ENCODE measurements at places on chromosomes 11 and 22. TPM values are rescaled to one million over a fixed set of nuclear protein-coding genes. Genes with fewer than 3 reads are reported as not detected.

LIF gene
- 3.1 TPM for total RNA-seq

VPS26B gene
- 42.7 TPM for total RNA-seq

FAM83F gene
- total RNA-seq = 1.4 TPM

TMPRSS4 gene
- total RNA-seq = 7.9 TPM

DNA sequence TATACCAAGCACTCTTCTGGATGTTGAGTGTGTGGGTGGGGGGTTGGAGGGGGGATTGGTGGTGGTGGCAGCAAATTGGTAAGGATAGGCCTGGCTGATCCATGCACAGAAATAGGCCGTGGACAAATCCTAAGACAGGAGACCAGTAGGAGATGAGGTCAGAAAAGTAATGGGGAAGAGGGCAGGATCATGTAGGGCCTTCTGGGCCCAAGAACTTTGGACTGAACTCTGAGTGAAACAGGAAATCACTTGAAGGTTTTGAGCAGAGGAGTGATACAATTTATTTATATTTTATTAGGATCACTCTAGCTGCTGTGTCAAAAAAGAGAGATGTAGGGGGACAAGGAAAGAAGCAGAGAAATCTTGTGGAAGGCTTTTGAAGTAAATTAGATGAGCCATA, 28.7 kb downstream of the TSG101 start:
- no peak overlapping the region for H3K4me3 ChIP-seq
- no peaks in the 10 kb centered on the region for H3K27me3 ChIP-seq
- DNase-seq = no peak
- no peaks in the 10 kb centered on the region for H3K4me1 ChIP-seq

- H3K36me3 ChIP-seq = no peaks in the 10 kb centered on the region
- H3K27ac ChIP-seq = no peak overlapping the region
- no peak for DNase-seq
- H3K4me1 ChIP-seq = peaks cover 12% of the 10 kb centered on the region
Observed at GRCh38 chr22:17366830-17367229, 2.4 kb upstream of the CECR2 start.

DNA sequence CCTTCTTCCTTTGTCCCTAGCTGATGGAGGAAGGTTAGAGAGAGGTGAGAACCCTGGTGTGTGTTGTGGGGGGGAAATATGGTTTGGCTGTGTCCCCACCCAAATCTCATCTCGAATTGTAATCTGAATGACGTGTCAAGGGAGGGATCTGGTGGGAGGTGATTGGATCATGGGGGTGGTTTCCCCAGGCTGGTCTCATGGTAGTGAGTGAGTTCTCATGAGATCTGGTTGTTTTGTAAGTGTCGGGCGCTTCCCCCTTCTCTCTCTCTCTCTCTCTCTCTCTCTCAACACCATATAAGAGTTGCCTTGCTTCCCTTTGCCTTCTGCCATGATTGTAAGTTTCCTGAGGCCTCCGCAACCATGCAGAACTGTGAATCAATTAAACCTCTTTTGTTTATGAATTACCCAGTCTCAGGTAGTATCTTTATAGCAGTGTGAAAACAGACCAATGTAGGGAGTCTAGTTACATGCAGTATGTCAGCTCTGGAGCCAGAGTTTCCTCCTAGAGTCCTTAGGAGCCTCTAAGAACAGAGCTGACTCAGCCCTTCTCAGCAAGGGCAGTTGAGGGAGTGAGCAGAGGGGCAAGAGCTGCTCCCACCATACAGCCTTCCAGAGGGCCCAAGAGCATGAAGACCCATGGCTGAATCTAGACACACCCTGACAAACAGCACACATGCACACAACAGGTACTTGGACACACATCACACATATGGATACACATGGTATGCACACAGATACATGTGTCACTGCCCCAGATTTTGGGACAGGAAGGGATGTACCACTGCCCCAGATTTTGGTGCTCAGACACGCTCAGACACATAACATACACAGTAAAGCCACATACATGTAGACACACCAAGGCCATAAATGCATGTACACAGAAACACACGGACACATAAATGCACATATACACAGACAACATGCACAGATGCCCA, 12.9 kb upstream of the LRRC32 start:
- H3K4me1 ChIP-seq = peaks cover 12% of the 10 kb centered on the region
- peaks cover 8% of the 10 kb centered on the region for H3K27me3 ChIP-seq
- no peak for DNase-seq
- no peak overlapping the region for H3K4me3 ChIP-seq
- no peaks in the 10 kb centered on the region for H3K36me3 ChIP-seq
- no peak overlapping the region for H3K27ac ChIP-seq

DNA sequence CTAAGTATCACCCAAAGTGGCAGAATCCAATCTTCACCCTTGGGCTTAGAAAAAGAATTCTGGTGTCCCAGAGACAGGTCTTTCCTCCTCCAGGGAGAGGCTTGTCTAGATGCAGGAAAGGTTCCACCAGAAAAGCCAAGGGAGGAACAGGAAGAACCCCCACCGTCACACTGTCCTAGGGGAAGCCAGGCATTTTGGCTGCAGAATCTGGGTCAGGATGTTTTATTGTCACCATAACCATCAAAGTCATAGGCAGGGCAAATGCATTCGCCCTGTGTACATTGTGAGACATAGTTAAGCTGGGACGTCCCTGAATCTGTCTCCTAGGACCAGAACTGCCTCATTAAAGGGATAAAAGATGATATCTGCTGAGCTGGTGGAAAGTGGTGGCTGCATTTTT, 590.5 kb downstream of the OPCML start:
- no peak overlapping the region for H3K27ac ChIP-seq
- no peak for DNase-seq
- no peaks in the 10 kb centered on the region for H3K4me1 ChIP-seq
- no peak overlapping the region for H3K4me3 ChIP-seq
- H3K27me3 ChIP-seq = peaks cover 37% of the 10 kb centered on the region

Measured in lower lobe of right lung (tissue), 2 donors.